ENCODE measurements at places on chromosomes 6 and 20.

- DNase-seq, result no peak
Observed at GRCh38 chr6:24910331-24910960, 25.3 kb downstream of the RIPOR2 start.

DNA sequence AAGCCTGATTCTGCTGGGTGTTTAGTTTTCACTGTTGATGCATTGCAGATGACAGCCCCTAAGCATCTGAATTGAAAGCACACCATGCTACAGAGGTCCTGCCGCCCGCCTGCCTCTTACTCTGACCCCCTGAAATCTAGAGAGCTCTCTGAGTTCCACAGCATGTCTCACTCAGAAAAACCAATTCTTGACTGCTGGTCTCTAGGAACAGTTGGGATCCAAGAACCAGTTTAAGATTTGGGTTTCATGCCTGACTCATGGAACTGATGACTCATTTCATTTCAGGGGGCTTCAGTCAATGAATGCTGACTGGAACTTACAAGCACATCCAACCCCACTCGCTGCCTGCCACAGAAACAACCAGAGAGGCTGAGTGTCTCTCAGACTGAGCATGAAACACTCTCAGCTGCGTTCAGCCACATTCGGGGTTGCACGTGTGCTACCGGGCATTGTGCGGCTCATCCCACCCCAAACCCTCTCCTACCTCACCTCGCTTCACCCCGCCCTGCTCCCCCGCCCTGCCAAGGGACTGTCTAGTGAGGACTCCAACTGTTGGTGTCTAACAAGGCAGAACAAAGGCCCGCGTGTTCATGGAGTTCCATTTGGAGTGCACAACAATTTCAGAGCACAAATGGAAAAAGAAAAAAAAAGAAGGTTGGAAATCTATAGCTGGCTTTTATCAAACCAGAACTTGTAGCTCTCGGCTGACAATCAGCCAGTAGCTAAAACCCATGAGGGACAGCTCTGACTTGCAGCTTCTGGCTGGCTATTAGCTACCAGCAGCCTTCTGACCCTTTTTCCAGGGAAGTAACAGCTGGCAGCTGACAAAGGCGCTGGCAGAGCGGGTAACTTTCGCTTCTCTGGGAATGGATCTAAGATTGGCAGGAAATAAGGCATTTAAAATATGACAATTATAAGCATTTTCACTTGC, 20.0 kb upstream of the TRAF3IP2 start:
- DNase-seq, result no peak

DNA sequence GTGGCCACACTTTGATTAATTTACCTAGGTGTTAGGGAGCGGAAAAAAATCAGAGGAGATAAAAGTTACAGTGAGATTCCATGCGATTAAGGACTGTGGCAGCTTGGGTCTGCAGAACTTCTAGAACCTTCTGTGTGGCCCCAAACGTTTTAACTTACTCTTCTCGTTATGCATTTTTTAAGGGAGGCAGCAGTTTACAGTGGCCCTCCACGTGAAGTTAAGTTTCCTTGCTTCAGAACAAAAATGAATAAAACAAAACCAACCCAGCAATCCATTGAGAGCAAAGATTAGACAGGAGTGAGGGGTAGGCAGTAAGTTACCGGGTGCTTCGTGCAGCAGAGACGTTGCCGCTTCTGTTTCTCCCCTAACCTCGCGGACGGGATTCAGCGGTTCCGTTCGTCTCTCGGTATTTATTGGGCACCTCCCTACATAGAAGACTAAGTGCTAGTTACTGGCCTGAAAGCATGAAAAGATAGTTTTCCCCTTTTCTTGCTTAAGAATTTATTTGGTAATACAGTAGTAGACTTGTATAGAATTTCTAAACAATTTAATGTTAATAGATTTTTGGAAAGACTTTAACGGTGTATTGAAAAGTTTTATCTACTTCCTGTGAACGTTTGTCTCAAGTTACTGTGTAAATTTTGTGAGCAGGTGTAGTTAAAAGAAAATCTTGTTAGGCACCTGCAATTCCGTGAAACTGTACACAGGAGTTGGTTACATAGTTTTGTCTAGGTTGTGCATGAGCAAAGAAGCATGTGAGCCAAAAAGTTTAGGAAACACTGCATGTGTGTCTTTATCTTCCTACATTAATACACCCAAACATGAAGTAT, 1.1 kb downstream of the BAG2 start:
- no peak for DNase-seq

DNA sequence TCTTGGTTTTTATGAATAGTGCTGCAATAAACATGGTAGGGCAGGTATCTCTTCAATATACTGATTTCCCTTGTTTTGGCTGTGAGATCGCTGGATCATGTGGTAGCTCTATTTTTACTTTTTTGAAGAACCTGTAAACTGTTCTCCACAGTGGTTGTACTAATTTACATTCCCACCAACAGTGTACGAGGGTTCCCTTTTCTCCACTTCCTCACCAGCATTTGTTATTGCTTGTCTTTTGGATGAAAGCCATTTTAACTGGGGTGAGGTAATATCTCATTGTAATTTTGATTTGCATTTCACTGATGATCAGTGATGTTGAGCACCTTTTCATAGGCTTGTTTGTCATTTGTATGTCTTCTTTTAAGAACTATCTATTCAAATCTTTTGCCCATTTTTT, 8.0 kb upstream of the ARG1 start:
- no peak for DNase-seq

DNA sequence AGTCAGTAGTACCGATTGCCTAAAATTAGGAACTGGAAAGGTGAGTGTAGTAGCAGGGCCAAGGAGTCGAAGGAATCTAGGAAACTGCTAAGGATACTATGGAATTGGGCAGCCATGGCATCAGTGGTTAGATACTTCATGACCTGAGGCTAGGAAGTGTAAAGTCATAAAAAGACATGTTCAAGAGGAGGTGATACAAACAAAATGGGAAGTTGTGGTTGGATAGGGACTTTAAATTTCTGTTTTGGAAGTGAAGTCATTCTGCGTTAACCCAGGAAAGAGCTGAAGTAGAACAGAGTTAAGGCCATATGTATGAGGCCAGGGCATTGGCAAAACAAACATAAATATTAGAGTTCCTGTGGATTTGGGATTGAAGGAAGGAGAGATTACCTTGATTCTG, 88.6 kb upstream of the TMEM181 start:
- no peak for DNase-seq

GRCh38 chr20:7672571-7672970, 267.7 kb downstream of the HAO1 start:
- DNase-seq, result no peak

DNA sequence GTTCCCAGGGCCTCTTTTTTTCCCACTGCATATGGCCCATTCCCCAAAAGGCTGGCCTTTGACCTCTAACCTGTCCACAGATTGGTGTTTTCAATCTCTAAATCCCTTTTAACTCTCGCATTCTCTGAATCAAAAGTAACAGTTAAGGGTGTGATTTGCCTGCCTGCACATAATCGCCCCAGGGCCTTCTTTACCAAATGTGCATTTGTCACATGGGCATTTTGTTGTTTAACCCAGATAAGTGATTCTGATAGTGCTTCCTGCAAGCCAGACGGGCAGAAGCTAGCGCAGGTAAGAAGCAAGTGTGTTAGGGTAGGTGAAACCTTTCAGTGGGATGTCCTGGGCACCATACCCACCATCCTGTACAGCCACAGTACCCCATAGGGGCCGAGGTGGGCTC, 49.4 kb upstream of the PLEKHG1 start:
- no peak for DNase-seq

All from T-helper 9 cell (primary cell).